ENCODE measurements at places on chromosomes 12 and 14.

DNA sequence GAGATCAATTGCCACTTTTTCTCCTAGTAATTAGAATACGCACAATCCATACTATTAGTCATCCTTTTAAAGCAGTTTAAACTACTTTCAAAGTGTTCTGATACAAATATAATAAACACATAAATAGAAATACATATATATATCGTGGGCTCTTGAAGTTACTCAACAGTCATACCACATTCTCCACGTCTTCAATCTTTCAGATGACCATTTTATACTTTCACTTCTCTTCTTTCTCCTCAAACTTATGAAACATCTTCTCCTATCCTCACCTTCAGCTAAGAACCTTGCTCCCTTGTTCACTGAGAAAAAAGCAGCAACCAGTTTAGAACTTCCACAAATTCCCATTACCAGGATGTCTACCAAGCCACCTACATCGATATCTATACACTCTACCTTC, 19.2 kb downstream of the CEP290 start:
- DNase-seq, result no peak

DNA sequence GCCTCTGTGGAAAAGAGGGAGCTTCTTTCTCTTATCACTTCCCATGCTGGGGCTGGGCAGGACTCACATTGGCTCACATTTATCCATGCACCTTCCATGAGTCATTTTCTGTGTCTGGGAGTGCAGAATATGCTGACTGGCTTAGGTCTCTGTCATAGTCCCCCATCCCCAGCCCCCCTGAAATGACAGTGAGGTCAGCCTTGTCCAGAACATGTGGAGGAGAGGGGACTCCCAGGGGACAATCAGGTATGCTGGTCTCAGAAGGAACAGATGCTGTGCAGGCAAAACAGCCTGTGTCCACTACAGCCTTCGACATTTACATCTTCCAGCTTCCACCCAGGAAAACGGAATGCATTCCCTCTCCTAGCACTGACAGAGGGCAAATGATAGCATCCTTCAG, 35.0 kb downstream of the ADGRD1 start:
- DNase-seq, result no peak

DNA sequence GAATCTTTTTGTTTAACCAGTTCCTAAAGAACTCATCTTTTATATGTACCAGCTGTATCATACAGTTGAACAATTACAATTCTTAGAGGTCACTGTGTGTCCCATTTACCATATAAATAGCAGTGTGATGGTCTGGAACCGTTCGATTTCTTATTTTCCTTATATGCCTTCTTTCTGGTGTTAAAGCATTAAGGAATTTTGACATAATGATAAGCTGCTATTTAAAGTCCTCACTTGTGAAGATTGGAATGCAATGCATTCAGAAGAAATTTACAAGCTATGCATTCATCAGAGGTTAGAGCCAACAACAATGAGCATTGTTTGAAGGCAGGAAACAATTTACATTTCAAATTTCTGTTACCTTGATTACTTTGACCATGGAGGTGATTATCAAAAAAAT, 80.0 kb upstream of the PRICKLE1 start:
- no peak for DNase-seq

- no peak for DNase-seq
Observed at GRCh38 chr14:97840159-97840558, 1043.0 kb downstream of the VRK1 start.

DNA sequence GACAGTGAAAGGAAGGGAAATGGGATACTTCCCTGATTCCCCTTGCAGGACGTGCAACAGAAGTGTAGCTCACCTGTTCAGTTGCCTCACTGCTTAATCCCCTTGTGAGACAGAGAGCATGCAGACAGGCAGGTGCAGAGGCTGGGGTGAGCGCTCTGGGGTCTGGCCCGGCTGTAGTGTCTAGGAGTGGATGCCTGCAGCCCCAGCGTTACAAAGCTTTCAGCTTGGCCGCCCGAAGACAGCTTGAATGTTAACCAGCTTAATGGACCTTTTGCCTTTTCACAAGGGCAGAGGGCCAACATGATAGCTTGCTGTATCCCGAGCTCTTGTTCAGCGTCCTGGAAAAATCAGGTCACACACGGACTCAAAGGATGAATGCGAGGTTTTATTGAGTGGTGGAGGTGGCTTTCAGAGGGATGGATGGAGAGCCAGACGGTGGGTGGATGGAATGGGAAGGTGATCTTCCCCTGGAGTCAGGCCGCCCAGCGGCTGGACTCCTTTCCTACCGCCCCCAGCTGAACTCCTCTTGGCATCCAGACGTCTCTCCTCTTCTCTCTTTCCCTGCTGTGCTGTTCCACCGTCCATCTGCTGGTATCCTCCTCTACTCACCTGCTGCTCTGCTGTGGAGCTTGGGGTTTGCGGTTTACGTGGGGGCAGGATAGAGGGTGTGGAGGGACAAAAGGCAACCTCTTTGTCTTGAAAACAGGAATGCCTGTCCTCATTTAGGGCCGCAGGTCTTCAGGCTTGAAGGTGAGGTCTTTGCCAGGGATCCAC, 86.2 kb upstream of the RESF1 start:
- DNase-seq, result no peak

DNA sequence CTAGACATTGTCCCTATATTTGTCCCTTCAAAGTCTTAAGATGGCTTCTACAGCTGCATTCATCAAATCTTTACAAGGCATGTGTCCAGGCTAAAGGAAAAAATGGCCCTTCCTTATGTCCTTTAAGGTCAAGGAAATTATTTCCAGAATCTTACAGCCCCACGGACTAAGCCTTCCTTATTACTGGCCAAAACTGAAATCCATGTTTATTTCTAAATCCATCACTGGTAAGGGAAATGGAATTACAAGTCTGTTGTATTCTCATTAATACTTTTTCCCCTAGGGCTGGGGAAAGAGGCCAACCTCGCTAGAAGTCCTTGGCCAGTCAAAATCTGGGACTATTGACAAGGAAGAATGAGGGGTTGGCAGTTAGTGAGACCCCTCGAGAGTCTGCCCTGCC, 252.5 kb downstream of the TMEM132C start:
- no peak for DNase-seq

DNA sequence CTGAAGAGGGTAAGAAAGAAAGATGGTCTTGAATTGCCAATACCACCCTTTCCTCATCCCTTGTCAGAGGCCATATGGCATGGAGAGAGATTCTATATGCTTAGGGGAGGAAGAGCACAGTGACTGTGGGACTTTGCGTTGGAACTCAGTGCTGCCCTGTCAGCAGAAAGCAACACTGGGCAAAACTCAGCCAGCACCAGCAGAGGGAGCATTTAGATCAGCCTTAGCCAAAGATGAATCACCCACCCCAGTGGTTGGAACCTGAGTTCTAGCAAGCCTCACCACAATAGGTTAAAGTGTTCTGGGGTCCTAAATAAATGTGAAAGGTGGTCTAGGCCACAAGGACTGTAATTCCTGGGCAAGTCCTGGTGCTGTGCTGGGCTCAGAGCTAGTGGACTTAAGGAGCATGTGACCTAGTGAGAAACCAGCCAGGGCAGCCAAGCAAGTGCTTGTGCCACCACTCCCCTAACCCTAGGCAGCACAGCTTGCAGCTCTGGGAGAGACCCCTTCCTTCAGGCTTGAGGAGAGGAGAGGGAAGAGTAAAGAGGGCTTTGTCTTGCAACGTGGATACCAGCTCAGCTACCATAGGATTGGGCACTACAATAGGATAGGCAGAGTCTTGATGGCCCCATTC, 11.4 kb upstream of the BCAT1 start:
- peak; percentile 57 for DNase-seq

- peak; percentile 83 for DNase-seq
Observed at GRCh38 chr12:131454418-131455217, 256.3 kb upstream of the SFSWAP start.

- no peak for DNase-seq
Observed at GRCh38 chr12:76757694-76758093, 6.2 kb upstream of the ZDHHC17 start.

- DNase-seq, result no peak
Observed at GRCh38 chr14:104373055-104373854, 206.3 kb upstream of the C14orf180 start.
